ENCODE measurements at places on chromosomes 16 and 17. TPM values are rescaled to one million over a fixed set of nuclear protein-coding genes. Genes with fewer than 3 reads are reported as not detected.

Gene BLTP2
- total RNA-seq: 133 TPM

Gene SULT1A4
- 1.4 TPM for total RNA-seq

Gene HID1
- 2.3 TPM for total RNA-seq

Gene TBC1D3K
- total RNA-seq: not detected

Gene IRX6
- total RNA-seq: not detected

Gene MTHFSD
- 17.9 TPM for total RNA-seq

Gene ULK2
- total RNA-seq: 11.7 TPM

Gene ENO3
- total RNA-seq: 26.5 TPM

Gene LITAFD
- total RNA-seq: not detected

Gene EVPLL
- not detected for total RNA-seq

Gene DCTPP1
- 96.6 TPM for total RNA-seq

Gene PYDC1
- total RNA-seq: not detected

Gene FOXO3B
- 2.5 TPM for total RNA-seq

Gene HOXB4
- 2.3 TPM for total RNA-seq

Gene ODF4
- total RNA-seq: not detected

Gene CAVIN1
- total RNA-seq: 2.5 TPM

Gene OR1F1
- not detected for total RNA-seq

Gene SECTM1
- total RNA-seq: 12.2 TPM

Gene MMP2
- total RNA-seq: not detected

Gene MYL4
- not detected for total RNA-seq

Gene CNTNAP4
- not detected for total RNA-seq

Gene ABCA9
- total RNA-seq: not detected

Gene BIRC5
- 87.4 TPM for total RNA-seq

Gene TMEM114
- total RNA-seq: not detected

Gene TMC5
- total RNA-seq: not detected

Gene CALB2
- total RNA-seq: not detected

Gene ZNF689
- 8.7 TPM for total RNA-seq

Gene KRTAP4-4
- not detected for total RNA-seq

Gene VAT1L
- total RNA-seq: not detected

Gene KIF18B
- 36.2 TPM for total RNA-seq

Gene PPP1R9B
- total RNA-seq: 86.1 TPM
